HT1080 (cell line): ENCODE measurements at places on chromosomes 4 and X.
A peak's percentile ranks its signal among the peaks of the same experiment; 100 is the strongest.

DNA sequence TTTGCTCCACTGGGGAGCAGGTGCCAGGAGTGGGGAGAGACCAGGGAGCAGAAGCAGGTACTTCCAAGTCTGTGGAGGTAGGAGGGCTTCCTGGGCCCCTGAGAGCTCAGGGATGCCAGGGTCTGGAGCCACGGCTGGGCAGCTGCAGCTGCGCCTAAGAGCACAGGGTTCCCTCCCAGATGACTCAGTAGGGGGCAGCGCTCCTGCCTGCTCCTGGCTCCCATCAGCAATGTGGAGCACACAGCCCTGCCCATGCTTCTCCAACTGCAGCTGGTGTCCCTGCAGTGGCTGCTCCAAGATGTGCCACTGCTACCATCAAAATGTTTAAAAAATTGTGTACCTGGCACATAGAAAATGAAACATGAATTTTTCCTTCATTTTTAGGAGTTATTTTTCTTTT is 1028.2 kb downstream of the PCDH7 start:
- DNase-seq = no peak

- peak; percentile 34 for DNase-seq
Measured at GRCh38 chr4:48079972-48080391, 54.1 kb downstream of the TXK start.

- DNase-seq = peak; percentile 86
Measured at GRCh38 chr4:125313497-125313896, 1.3 kb upstream of the FAT4 start.

- DNase-seq = no peak
Measured at GRCh38 chr4:8795140-8795539, 76.5 kb downstream of the HMX1 start.

DNA sequence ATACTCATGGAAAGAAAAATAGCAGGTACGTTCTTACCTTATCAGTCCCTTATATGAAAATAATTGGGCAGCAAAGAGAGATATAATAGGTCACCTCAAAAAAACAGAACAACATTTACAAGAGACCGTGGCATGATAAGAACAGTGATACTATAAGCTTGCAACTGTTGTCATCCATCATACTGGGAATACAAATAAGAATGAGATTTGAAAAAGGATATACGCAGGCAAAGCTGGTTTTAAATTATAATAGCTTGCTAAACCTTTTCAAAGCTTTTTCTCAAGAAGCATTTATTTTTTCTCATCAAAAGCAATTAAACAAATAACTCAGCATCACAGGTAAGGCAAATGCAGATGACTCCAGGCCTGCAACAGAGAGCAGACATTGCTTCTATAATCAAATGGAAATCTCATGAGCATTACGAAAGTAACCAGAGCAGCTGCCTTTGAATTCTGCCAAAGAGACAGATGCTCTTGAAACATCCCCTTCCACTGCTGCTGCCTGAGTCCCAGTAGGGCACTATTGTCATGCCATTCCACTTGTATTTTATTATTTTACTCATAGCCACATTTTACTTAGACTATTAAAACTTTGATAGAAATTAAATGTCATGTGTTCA is 620.6 kb upstream of the GNPDA2 start:
- no peak for DNase-seq

GRCh38 chr4:128720270-128720669 is 89.2 kb upstream of the JADE1 start:
- DNase-seq = no peak

- no peak for DNase-seq
Measured at GRCh38 chr4:89134775-89135319, 23.5 kb downstream of the TIGD2 start.

GRCh38 chr4:153198719-153199118 is 5.5 kb upstream of the TRIM2 start:
- DNase-seq = no peak
